ENCODE measurements at places on chromosomes 6 and 20.

DNA sequence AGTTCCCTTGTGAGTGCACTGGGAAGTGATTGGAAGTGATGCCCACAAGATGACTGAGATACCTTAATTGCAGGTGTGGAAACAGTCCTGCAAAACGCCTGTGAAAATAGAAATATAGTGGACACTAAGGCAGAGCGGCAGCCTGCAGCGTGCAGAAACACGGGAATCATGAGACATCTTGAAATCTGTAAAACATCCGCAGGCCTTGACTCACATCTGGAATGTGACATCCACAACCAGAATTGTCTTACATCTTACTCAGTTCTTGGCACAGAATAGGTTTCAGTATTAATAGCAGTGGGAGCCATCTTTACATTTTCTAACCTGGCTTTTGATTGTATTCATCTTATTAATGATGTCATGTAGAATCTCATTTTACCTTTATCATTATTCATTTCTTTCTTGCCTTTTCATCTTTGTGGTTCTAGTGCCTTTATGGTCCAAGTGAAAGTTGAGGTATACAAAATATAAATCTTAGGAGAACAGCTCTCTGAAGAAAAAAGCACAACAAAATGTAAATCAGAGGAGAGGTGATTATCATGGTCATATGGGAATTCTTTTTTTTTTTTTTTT is 44.6 kb downstream of the CDYL start:
- DNase-seq: no peak

DNA sequence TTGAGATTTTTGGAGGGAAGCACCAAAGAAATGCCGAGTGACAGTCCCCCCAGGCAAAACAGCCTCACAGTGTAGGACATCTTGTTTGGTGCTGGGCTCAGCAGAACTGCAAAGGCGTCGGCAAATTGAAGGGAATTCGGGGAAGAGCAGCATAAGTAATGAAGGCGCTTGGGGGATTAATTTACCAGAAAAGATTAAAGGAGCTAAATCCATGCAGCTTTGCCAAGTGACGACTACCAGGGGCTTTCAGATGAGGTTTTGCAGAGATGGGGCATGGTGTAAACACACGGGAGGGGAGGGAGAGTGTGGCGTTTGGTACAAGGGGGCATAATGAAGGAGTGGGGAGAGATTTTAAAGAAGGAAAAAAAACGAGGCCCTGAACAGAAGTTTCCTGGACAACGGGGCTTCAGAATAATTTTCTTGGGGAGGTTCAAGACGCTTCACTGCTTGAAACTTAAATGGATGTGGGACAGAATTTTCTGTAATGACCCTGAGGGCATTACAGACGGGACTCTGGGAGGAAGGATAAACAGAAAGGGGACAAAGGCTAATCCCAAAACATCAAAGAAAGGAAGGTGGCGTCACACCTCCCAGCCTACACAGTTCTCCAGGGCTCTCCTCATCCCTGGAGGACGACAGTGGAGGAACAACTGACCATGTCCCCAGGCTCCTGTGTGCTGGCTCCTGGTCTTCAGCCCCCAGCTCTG is 45.4 kb upstream of the CDH22 start:
- DNase-seq: no peak

- no peak for DNase-seq
Measured at GRCh38 chr6:84425971-84426705, 198.7 kb upstream of the CEP162 start.

DNA sequence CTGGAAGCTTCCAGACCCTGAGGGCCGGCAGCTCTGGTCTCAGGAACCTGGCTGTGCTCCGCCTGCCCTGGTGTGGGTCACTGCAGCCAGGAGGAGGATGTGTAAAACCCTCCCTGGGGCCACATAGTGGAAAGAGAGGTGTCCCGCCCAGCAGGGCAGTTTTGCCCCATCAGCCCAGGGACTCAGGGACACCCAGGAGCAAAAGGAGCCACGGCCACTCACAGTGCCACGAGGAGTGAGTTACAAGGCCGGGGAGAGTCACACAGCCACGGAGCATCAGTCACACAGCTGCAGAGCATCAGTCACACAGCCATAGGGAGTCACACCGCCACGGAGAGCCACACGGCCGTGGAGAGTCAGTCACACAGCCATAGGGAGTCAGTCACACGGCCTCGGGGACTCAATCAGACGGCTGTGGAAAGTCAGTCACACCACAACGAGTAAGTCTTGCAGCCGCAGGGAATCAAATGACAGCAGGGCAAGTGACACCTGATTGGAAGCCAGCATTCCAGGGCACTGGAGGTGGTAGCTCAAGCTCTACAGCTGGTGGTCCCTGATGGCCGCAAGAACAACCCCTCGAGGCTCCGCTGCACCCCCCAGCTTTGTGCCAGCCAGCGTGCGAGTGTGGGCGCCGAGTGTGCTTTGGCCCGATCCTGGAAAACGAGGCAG is 60.9 kb downstream of the DLL1 start:
- DNase-seq: no peak

GRCh38 chr20:64260239-64260638 is 4.7 kb downstream of the PCMTD2 start:
- DNase-seq: no peak

DNA sequence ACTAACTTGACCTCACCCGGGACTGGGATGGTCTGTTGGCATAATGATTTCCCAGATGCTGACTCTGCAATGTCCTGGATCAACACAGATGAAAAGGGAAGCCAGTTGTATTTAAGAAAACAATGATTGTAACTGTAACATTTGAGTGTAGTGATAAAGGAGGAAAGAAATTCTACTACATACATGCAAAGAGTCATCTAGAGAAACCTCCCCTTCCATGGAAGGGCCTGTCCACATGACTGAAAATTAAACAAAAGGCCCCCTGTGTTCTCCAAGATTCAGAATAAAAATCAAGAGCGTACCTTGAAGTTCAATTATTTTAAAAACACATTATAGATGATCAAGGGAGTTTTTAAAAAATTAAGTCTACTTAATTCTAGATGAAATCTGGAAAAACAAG is 151.2 kb downstream of the FOXC1 start:
- DNase-seq: no peak
